Left forelimb (tissue), 1 donor: ENCODE measurements at places on chromosomes 7 and 10.

DNA sequence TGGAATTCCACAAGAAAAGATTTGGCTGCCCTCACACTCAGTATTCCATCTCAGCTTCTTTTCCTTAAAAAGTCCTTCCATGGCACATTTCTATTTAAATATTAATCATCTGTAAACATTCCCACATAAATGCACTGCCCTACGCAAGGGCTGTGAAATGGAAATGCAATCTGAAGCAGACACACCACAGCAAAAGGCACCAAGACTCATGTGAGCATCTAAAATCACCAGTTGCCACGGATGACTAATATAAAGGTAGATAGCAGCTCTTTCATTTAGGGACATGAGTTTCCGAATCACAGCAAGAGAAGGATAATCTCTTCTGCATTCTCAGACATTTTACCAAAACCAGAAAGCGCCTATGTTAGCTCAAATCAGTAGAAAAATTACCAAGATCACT lies 31.6 kb downstream of the COA1 start:
- DNase-seq = no peak

DNA sequence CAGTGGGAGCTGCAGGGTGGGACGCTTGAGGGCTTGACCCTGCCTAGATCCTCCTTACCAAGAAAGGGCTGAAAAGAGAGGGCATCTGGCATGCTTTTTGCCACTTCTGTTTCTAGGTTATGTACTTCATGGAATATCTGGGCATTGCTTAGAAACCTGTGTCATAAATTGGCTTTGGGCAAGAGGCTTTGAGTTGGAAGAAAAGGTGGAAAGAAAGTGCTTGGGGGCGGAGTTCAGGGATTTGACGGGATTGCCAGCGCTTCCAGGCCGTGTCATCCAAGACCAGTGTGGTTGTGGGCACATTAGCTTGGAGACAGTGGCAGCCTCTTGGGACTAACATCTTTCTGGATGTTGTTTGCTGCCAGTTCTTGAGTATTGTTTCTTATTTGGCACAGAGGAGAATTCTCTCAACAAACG lies 825 bp downstream of the ZNF862 start:
- no peak for DNase-seq

- no peak for DNase-seq
Observed at GRCh38 chr10:513393-513792, 176.1 kb downstream of the DIP2C start.

GRCh38 chr10:51108406-51108805 lies 34.1 kb downstream of the PRKG1 start:
- no peak for DNase-seq

- no peak for DNase-seq
Observed at GRCh38 chr7:142774826-142775225, 4.1 kb downstream of the PRSS2 start.

GRCh38 chr7:44097064-44097932 lies 6.8 kb upstream of the AEBP1 start:
- no peak for DNase-seq

- DNase-seq = no peak
Observed at GRCh38 chr7:31782411-31782991, 95.5 kb downstream of the PPP1R17 start.
